T-helper 9 cell (primary cell): ENCODE measurements at places on chromosomes 6 and 20.

- no peak for DNase-seq
Measured at GRCh38 chr6:158219228-158219627, 51.1 kb downstream of the GTF2H5 start.

- DNase-seq, result no peak
Measured at GRCh38 chr6:126797981-126798380, 320.5 kb upstream of the RSPO3 start.

DNA sequence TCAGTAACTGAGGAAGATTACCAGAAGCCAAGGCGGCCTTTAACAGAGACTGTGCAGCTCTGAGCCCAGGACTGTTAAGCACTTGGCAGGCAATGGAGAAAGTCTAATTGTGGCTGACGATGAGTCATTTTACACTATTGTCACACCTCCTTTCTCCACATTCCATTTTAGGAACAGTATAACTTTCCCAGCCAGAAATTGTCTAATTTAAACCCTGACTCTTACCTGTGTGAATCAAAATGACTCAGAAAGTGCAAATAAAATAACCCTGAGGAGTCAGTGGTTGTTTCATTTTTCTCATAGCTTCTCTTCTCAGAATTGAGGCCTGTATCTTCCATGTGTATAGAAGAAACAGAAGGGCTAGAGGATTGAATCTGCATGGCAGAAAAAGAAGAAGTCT is 40.0 kb upstream of the OPN5 start:
- DNase-seq, result no peak

DNA sequence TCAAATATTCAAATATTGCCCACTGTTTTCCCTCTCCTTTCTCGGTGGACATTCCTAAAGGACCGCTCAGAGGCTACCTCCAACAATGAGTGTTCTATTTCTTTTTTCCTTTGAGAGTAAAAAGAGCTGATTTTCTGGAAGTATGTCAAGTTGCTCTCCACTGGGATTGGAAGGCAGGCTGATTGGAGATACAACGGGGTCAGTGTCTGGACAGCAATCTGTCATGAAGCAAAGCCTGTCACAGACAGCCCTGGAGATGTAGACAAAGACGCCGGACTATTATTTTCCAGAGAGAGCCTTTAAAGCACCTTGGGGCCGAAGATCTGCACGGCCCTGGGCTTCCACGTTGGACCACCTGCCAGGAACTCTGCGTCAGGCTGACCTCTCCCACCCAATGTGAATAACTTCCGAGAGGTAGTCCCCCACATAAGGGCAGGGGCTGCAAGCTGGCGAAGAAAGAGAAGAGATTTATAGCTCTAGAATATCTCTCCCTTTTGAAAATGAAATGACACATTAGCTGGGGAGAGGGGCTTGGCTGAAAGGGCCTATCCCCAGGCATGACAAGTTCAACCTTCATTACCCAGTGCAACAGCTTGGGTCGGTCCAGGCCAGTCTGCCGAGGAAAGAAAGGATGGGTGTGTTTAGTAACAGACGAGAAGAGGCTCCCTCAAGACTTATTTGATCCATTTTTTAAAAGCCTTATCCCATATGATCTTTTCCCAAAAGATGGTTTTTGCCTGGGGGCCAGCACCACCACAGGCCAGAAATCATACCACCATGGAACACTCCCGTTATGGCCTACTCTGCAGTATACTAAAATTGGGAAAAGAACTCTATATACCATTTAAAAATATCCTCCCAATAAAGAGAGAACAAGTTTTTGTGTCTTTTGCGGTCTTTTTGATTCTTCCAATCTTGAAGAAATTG is 131.1 kb downstream of the OLIG3 start:
- no peak for DNase-seq

DNA sequence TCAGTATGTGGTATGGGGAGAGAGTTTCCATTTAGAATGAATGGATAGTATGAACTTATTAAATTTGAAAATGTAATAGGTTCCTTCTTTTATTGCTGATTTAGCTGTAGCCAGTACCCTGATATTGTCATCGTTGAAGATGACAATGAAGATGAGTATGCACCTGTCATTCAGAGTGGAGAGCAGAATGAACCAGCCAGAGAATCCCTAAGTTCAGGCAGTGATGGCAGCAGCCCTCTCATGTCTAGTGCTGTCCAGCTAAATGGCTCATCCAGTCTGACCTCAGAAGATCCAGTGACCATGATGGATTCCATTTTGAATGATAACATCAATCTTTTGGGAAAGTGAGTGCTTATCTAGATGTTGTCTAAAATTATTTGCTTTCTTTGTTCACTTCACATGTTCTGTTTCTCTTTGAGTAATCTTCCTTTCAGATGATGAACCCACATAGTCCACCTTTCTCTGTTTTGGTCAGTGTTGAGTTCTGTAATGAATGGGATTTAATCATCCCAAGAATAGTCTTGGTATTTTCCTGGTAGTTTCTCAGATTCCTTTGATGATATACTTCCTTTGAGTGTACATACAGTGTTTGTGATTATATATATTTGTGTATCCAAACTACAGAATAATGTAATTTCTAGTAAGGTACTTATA is 23.3 kb downstream of the HSF2 start:
- no peak for DNase-seq
